ENCODE measurements at places on chromosomes 7 and 10.

DNA sequence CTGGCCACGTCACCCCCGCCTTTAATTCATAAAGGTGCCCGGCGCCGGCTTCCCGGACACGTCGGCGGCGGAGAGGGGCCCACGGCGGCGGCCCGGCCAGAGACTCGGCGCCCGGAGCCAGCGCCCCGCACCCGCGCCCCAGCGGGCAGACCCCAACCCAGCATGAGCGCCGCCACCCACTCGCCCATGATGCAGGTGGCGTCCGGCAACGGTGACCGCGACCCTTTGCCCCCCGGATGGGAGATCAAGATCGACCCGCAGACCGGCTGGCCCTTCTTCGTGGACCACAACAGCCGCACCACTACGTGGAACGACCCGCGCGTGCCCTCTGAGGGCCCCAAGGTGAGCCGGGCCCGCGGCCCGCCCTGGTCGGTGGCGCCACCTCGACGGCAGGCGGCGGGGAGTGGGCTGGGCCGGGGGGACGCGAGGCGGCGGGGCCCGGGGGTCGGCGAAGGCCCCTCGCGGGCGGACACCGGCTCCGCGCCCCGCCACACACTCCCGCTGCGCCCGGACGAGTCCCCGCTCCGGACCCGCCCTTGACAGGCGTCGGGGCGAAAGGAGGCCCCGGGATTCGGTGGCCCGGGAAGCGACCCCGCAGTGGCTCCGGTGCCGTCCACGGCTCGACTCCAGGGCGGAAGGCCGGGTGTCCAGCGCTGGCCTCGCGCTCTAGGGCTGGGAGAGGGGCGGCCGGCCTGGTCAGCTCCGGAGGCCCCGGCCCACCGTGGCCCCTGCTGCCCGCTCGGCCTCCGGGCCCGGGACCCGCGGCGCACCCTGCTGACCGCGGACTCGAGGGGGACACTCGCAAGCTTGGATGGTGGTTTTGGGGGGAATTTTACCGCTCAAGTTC, 557 bp downstream of the BAG3 start:
- no peak for DNase-seq

DNA sequence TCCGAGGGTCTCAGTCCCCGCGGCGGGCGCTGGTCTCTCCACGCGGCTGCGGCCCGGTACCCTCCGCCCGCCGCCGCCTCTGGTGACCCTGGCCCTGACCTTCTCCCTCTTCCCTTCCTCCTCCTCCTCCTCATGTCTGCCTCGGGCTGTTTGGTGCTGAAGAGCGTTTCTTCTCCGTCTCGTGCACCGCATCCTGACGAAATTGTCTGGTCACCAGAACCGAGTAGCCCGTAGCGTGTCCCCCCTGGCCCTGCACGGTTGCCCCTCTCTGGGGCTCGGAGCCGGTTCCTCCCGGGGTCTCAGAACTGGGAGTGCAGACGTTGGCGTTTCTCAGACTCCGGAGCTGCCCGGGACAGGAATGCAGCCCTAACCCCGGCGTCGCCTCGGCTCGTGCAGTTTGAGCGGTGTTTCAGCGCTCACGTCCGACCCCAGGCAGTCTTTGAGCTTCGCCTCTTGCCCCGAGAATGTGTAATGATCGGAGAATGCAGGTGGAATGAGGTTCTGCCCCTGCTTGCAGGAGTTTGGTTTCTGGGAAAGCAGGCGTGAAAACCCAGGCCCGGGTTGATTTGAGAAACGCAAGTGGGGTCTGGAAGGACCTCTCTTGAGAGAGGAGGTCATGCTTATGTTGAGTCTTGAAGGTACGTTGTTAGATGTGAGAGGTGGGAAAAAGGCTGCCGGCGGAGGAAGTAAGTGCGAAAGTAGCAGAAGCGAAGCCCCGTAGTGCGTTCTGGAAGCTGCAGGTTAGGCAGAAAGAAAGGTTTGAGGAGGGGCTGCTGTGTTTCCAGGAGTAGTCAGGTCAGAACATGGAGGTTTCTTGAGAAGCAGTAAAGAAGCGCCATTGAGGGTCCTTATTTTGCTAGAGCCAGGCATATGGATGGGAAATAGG, 743 bp downstream of the RBM17 start:
- DNase-seq = no peak

DNA sequence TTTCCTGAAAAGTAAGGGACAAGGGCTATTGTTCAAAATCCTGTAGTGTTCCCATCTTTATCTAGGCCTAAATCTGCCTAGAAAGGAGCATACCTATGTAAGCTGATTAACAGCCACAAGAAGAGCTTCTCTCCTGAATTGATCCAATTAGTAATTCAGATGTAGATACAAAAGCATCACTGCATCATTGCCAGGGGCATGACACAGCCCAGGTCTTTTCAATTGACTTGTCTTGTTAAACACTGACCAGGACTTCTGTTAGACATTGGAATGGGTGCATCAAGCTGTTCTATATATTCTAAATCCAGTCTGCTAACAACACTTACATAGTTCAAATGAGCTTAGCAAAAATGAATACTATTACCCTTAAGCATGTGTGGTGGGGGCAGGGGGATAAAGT, 589.2 kb downstream of the INHBA start:
- no peak for DNase-seq

- DNase-seq = no peak
These were observed 2.1 kb downstream of the FAM170B start for GRCh38 chr10:49131507-49132361.

DNA sequence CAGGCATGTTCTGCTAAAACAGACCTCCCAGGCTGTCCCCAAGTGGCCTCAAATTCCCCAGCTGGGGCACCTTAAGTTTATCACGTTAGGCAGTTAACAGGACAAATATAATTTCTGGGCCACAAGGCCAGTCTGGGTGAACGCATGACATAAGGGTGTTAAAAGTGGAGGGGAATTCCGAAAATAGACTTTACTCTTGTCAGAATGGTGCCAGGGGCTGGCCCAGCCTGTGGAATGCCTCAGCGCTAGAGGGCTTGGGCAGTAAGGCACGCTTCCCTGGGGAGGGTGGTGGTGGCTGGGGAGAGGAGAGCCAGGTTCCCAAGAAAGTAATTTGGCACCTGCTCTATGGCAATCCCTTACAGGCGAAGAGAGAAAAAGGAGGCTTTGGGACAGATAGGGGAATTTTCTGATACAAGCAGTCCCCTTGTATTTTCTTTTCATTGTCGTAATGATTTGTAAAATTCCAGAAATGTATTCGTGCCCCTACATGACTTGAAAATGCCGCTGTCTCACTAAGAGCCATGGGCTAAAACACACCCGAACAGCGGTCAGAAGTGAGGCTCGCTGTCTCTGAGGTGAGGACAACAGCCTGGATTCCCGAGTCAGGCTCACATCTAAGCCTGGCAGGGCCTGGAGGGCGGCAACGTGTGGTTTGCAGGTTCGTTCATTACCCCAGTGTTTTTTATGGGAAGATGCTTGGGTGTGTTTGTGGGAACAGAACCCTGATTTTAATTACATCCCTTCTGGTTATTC, 463.2 kb upstream of the GALNT17 start:
- DNase-seq = no peak

DNA sequence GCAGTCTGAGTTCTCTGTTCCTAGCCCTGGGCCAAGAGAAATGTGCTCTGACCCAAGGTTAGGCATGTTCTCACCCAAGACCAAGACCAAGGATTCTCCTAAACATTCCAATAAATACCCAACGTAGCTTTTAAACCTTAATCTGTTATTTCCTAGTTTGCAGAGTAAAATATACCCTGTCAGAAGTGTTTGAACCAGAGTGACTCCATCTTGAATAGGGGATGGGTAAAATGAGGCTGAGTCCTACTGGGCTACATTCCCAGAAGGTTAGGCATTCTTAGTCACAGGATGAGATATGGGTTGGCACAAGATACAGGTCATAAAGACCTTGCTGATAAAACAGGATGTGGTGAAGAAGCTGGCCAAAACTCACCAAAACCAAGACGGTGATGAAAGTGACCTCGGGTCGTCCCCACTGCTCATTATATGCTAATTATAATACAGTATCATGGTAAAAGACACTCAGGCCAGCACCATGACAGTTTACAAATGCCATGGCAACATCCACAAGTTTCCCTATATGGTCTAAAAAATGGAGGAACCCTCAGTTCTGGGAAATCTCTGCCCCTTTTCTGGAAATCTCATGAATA, 27.7 kb downstream of the PLXNA4 start:
- no peak for DNase-seq

GRCh38 chr10:1378473-1378872, 322.3 kb downstream of the WDR37 start:
- DNase-seq = no peak

DNA sequence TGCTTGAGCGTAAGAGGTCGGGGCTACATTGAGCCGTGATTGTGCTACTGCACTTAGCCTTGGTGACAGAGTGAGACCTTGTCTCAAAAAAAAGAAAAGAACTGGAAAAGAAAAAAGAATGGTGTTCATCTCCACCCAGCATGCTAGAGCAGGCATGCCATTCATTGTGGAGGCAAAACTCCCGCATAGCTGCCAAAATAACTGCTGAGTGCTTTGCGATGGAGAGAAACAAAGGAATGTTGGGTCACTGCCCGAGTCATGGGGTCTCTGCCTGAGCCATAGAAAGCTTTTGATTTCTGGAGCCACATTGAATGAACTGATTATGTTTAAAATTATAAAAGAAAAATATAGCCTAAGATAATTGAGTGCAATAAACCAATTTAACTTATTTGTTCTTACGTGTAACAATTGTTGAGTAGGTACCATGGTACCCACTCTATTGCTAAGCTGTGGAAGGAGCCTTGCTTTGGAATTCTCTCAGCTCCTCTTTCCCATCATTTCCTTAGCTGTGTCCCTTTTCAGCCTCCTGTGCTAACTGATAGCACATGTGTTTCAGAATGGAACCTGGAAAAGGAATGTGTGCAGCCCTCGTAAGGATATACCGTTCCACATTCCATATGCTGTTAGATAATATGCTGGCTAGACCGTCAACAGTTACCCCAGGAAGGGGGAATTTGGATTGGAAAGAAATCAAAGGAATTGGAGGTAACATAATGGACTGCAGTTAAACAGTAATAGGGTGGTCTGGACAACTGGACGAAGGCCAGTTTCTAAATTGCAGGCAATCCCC, 99.0 kb downstream of the KIAA1217 start:
- no peak for DNase-seq

All from NCI-H2107 (cell line).